Hepatocyte (in vitro differentiated cells): ENCODE measurements at places on chromosomes 7 and 10. TPM values are rescaled to one million over a fixed set of nuclear protein-coding genes. Genes with fewer than 3 reads are reported as not detected.

DNA sequence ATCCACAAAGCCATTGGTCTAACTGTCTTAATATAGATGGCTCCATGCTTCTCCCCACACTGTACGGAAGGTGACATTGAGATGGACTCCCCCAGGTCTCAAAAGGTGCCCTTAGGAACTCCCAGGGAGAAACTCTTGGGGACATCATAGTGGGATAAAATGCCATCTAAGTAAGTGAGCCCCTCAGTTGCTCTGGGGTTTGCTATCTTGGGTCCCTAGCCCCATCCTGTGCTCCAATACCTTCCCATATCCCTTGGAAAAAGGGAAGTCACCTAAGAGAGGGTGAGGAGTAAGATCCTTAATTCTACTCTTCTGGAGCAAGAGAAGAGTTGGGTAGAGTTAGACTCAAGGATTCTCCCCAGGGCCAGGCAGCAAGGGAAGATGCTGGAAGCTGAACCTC, 7.9 kb downstream of the PRRT4 start:
- H3K27me3 ChIP-seq = peaks cover 51% of the 10 kb centered on the region
- H3K36me3 ChIP-seq = no peaks in the 10 kb centered on the region
- DNase-seq = no peak
- no peak overlapping the region for H3K27ac ChIP-seq

DNA sequence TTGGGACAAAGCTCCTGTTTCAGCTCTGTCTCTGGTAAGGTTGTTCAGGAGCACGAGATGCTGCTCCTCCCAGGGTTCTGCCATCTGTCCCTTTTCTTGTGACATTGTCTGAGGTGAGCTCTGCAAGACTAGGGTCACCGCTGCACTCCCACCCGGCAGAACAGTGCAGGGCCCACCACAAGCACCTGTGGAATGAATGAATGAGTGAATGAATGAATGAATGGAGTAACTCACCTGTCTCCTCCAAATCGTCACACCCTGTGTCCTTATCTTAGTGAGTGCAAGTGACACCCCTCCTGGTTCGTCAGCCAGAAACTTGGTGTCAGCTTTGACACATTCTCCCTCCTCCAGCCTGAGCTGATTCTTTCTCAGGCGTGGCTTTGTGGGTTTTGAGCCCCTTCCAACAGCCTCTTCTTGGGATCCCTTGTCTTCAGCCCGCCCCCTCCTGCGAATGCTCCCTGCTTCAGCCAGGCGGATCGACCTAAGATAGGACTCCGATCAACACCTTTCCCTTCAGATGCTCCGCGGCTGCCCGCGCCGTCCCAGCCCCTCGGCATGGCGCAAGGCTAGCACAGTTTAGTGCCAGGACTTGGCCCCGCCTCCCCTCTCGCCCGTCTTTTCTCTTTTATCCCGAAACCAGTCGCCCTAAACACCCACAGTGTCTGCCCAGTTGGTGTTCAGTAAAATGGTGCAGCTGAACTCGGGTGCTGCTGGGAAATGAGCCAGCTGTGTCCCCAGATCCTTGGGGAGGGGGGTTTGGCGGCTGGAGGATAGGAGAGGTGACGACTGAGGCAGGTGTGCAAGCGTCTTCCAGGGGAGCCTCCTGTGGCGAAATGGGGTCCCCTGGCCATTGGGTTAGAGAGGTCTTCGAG, 89.3 kb downstream of the BEND7 start:
- H3K4me1 ChIP-seq = peaks cover 6% of the 10 kb centered on the region
- H3K36me3 ChIP-seq = no peaks in the 10 kb centered on the region
- peak; percentile 17 for DNase-seq

GRCh38 chr10:73819081-73819480, 7.7 kb upstream of the NDST2 start:
- H3K27me3 ChIP-seq = no peaks in the 10 kb centered on the region
- no peaks in the 10 kb centered on the region for H3K36me3 ChIP-seq
- H3K4me1 ChIP-seq = no peaks in the 10 kb centered on the region
- no peak overlapping the region for H3K27ac ChIP-seq
- DNase-seq = no peak
- no peak overlapping the region for H3K4me3 ChIP-seq

- H3K27ac ChIP-seq = no peak overlapping the region
- H3K4me3 ChIP-seq = no peak overlapping the region
- H3K36me3 ChIP-seq = no peaks in the 10 kb centered on the region
- no peaks in the 10 kb centered on the region for H3K4me1 ChIP-seq
These were observed 8.3 kb upstream of the SMKR1 start for GRCh38 chr7:129494041-129494440.

GRCh38 chr10:76284351-76284750, 852.9 kb downstream of the LRMDA start:
- H3K27ac ChIP-seq = no peak overlapping the region
- DNase-seq = no peak
- peaks cover 17% of the 10 kb centered on the region for H3K4me1 ChIP-seq
- no peaks in the 10 kb centered on the region for H3K27me3 ChIP-seq
- H3K36me3 ChIP-seq = no peaks in the 10 kb centered on the region
- H3K4me3 ChIP-seq = no peak overlapping the region

- no peaks in the 10 kb centered on the region for H3K27me3 ChIP-seq
- no peaks in the 10 kb centered on the region for H3K36me3 ChIP-seq
- no peak overlapping the region for H3K4me3 ChIP-seq
- no peak for DNase-seq
- H3K4me1 ChIP-seq = no peaks in the 10 kb centered on the region
- H3K27ac ChIP-seq = no peak overlapping the region
These were observed 472.2 kb downstream of the ARL4A start for GRCh38 chr7:13159467-13160184.

DNA sequence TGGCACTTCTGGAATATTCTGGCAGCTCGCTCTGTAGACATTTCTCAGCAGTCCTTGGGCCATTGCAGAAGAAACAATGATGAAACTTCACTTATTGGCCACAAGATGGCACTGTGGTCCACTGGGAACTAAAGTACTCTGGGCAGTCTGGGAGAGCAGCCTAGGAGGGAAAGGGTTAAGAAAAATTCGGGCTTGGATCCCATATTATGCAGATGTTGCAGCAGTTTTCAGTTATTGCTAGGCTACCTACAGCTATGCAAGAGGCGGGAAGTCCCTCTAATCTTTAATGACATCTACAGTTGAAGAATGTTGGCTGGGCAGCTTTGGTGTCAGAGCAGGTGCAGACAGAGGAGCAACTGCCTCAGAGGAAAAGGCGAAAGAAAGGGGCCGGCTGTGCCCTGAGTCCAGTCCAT, 201.7 kb upstream of the PRSS58 start:
- no peak overlapping the region for H3K27ac ChIP-seq
- H3K4me1 ChIP-seq = no peaks in the 10 kb centered on the region
- H3K4me3 ChIP-seq = no peak overlapping the region

GRCh38 chr10:66654861-66655260, 271.0 kb upstream of the LRRTM3 start:
- no peak for DNase-seq
- no peaks in the 10 kb centered on the region for H3K36me3 ChIP-seq
- no peak overlapping the region for H3K4me3 ChIP-seq
- H3K27me3 ChIP-seq = no peaks in the 10 kb centered on the region

DNA sequence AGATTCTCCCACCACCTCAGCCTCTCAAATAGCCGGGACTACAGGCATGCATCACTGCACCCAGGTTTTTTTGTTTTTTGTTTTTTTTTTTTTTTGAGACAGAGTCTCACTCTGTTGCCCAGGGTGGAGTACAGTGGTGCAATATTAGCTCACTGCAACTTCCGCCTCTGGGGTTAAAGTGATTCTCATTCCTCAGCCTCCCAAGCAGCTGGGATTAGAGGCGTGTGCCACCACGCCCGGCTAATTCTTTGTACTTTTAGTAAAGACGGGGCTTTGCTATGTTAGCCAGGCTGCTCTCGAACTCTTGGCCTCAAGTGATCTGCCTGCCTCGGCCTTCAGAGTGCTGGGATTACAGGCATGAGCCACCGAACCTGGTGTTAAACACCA, 107.5 kb upstream of the KIF5B start:
- no peak for DNase-seq
- H3K36me3 ChIP-seq = no peaks in the 10 kb centered on the region
- no peaks in the 10 kb centered on the region for H3K4me1 ChIP-seq
- H3K27me3 ChIP-seq = no peaks in the 10 kb centered on the region

- peaks cover 18% of the 10 kb centered on the region for H3K4me1 ChIP-seq
- no peak overlapping the region for H3K4me3 ChIP-seq
- DNase-seq = no peak
- no peaks in the 10 kb centered on the region for H3K36me3 ChIP-seq
These were observed 68.4 kb downstream of the PTEN start for GRCh38 chr10:87931836-87932230.

GRCh38 chr10:28449382-28449781, 83.5 kb upstream of the WAC start:
- no peaks in the 10 kb centered on the region for H3K4me1 ChIP-seq
- H3K36me3 ChIP-seq = no peaks in the 10 kb centered on the region
- no peak for DNase-seq
- H3K27ac ChIP-seq = no peak overlapping the region

GRCh38 chr7:24936121-24936824, 43.7 kb downstream of the OSBPL3 start:
- H3K36me3 ChIP-seq = no peaks in the 10 kb centered on the region
- H3K4me1 ChIP-seq = no peaks in the 10 kb centered on the region
- no peak overlapping the region for H3K4me3 ChIP-seq
- DNase-seq = no peak
- no peak overlapping the region for H3K27ac ChIP-seq
- no peaks in the 10 kb centered on the region for H3K27me3 ChIP-seq

- no peak for DNase-seq
- no peaks in the 10 kb centered on the region for H3K36me3 ChIP-seq
- no peaks in the 10 kb centered on the region for H3K4me1 ChIP-seq
- no peak overlapping the region for H3K27ac ChIP-seq
These were observed 233.4 kb upstream of the FZD1 start for GRCh38 chr7:91030680-91031380.

Gene COL17A1
- total RNA-seq = 5.7 and 7.5 TPM in 2 replicates

Gene SLC18A3
- total RNA-seq = 1.1 and 1.4 TPM in 2 replicates

Gene WDR91
- 7.3 and 8.0 TPM in 2 replicates for total RNA-seq

Gene ADAM12
- 8.1 and 11.3 TPM in 2 replicates for total RNA-seq

Gene CYP2E1
- 0.43 TPM in 1 of 2 replicates, not detected in the other for total RNA-seq

Gene CCDC146
- 4.0 and 5.8 TPM in 2 replicates for total RNA-seq

Gene OGDHL
- 9.5 and 12.9 TPM in 2 replicates for total RNA-seq
